ENCODE measurements at places on chromosomes 7 and 10.

GRCh38 chr10:21831986-21832820 is 171.3 kb downstream of the DNAJC1 start:
- peak; percentile 34 for DNase-seq

- peak; percentile 93 for DNase-seq
Measured at GRCh38 chr7:149171892-149172533, 23.3 kb upstream of the ZNF282 start.

DNA sequence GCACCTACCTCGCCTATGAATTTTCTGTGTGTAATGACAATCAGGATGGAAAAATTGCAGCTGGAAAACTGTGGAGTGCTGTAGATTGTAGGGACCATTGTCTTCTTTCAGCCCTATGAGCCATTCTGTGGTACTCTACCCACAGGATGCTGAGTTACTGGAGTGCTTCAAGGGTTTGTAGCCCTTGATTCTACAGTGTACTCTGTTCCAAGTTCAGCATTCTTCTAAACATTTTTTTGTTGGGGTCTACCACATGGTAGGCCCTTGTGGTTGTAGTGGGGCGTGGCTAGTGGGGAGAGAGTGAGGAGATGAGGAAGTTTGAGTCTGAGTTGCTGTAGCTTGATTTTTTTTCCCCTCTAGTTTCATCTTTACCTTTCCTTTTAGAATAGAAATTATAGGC is 33.5 kb downstream of the REEP3 start:
- DNase-seq, result peak; percentile 58

GRCh38 chr10:44089671-44090070 is 295.2 kb downstream of the CXCL12 start:
- no peak for DNase-seq

DNA sequence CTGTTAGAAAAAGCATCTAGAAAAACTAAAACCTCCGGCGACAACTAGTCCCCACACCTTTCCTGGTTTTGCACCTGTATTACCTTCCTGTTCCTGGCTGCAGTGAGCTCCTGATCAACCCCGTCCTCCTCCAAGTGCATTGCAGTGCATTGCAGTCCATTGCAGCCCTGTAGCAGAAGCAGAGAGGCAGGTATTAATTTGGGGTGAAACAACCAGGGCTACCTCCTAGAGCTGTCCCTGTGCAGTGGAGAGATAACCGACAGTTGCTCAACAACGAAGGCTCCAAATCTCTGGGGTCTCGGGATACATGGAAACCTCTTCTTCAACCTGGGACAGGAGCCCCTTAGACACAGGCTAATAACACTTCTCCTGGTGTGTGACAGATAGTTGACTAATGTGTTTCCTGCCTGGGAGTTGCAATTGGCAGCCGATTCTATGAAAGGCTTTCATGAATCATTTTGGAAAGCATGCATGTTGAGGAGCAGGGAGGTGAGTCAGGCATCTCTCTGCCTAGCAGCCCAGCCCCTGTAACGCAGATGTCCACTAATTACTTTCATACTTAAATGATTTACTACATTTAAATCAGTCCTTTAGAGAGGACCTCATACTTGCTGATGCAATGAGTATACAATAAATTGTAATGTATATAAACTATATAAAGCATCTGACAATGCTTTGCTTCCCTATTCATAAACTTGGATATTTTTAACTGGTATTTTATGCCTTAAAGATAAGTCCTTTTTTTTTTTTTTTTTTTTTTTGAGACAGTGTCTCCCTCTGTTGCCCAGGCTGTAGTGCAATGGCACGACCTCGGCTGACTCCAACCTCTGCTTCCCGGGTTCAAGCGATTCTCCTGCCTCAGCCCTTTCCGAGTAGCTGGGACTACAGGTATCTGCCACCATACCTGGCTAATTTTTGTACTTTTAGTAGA is 59.0 kb downstream of the PRR15 start:
- DNase-seq, result peak; percentile 98
